ENCODE measurements at places on chromosomes 2 and 18.

- no peak for DNase-seq
Observed at GRCh38 chr2:25825238-25825637, 53.0 kb downstream of the ASXL2 start.

GRCh38 chr2:146978577-146979555 lies 866.0 kb upstream of the ACVR2A start:
- DNase-seq = no peak

GRCh38 chr2:144522897-144523595 lies 3.1 kb upstream of the ZEB2 start:
- DNase-seq = no peak

DNA sequence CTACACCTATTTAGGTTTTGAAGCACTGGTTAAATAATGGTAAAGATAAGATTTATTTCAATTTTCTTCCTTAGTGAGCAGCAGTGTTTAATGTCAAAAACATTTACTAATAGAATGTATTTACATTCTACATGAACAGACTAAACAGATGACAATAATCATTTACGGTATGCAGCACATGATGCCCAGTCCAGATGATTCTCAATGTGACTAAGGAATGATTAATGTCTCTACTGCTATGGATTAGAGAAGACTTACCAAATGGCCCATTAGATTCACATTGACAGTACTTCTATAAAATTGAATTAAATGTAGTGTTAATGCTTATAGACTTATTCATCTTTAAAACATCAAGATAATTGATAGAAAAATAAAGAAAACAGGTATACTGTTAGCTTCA lies 22.1 kb upstream of the SLC5A7 start:
- no peak for DNase-seq

GRCh38 chr2:99183025-99183424 lies 2.0 kb downstream of the MRPL30 start:
- no peak for DNase-seq

DNA sequence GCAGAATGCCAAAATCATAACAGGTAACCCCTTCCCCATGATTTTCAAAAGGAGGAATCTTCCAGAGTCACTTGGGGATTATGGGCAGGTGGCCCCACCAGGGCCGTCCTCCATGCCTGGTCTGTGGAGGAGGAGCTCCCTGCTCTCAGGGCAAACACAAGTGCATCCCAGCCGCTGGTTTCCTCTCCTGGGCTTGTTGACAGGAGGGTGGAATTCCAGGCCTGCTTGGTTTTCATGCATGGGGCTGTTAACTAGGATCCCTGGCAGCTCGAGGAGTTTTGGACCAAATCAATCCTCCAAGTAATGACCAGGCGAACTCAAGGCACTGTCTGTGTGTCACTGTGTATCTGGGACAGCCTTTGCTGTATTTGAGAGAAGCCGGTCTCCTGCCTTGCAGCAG lies 45.3 kb downstream of the FOSL2 start:
- DNase-seq = no peak

- DNase-seq = no peak
Observed at GRCh38 chr2:159185401-159186130, 100.9 kb downstream of the WDSUB1 start.

DNA sequence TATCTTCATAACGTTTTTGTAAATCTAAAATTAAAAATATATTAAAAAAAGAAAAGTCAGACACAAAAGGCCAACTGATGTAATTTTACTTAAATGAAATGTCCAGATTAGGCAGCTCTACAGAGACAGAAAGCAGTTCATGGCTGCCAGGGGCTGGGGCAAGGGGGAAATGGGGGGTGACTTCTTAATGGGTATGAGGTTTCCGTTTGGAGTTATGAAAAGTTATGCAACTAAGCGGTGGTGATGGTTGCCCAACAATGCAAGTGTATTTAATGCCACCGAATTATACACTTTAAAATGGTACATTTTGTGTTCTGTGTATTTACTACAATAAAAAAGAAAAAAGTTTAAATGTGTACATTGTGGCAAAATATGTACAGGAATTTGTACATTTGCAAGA lies 70.2 kb upstream of the TEX51 start:
- no peak for DNase-seq

DNA sequence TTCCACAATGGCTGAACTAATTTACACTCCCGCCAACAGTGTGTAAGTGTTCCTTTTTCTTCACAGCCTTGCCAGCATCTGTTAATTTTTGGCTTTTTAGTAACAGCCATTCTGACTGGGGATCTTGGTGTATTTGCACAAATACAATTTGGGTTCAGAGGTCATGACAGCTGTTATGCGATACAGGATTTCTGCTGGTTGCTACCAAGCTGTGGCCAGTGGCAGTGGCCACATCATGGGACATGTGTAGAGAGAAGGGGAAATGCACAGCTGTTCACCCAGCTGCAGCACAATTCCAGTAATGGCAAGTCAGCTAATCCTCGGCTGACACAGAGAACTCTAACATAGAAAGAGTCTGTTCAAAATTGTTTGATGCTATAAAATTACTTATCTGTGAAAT lies 21.0 kb upstream of the SELENOI start:
- no peak for DNase-seq

DNA sequence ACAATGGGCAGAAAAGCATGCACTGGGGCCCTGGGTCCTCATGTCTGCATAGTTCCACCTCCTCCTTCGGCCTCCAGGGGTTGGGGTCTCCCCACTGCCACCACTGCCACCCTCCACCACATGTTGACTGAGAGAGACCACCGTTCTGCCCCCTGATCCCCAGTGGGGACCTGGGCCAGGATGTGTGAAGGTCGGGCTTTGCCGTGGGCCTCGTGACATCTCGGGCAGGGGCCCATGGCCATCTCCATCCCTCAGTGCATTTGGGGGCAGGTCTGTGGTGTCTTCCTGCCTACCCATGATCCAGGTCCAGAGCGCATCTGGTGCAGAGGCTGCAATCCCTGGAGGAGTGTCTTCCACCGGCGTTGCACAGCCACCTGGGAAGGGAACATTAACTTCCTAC lies 166.8 kb upstream of the POU3F3 start:
- DNase-seq = no peak

Data from stimulated activated CD4-positive, alpha-beta T cell treated with anti-CD3 and anti-CD28 coated beads, TNF-alpha, amount 100 ng/mL, for 1 hour (primary cell).